ENCODE measurements at places on chromosomes 2 and 18.

- DNase-seq: no peak
Observed at GRCh38 chr2:143398781-143399180, 269.6 kb downstream of the ARHGAP15 start.

- no peak for DNase-seq
Observed at GRCh38 chr2:44560941-44561340, 199.2 kb downstream of the CAMKMT start.

GRCh38 chr2:46157966-46158310 lies 139.3 kb upstream of the EPAS1 start:
- DNase-seq: no peak

DNA sequence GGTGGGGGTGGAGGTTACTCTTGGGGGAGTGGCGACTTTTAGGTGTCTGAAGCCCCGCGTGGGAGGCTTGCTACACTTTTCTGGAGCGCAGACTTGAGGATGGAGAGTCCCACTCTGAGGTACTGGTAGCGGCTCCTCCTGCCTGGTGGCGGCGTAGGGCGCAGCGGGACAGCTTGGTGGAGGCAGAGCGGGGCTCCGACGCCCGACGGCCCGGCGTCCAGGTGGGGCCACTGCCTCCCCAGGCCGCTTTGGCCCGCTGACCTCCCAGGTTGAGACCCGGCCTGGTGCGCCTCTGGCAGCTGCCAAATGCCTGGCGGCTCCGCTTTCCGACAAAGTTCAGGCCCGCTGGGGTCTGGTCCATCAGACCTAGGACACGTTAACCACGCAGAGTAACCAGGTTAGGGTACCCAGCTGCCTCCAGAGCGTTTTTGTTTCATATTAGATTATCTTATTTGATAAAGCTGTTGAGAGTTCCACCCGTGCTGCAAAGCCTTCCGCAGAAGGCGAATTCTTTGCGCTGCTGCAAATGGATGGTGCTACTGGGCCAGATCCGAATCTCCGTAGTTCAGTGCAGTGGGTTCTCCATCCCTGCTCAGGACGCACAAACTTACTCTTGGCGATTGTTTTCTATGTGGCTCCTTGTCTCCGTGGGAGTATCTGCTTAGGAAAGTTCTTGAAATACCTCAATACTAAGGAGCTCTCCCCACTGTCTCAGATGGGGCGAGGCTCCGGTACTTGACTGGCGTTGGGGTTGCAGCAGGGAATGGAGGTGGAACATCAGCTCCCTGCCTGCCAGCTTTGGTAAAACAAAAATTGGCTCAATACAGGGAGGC lies 405.9 kb downstream of the XIRP2 start:
- DNase-seq: no peak

DNA sequence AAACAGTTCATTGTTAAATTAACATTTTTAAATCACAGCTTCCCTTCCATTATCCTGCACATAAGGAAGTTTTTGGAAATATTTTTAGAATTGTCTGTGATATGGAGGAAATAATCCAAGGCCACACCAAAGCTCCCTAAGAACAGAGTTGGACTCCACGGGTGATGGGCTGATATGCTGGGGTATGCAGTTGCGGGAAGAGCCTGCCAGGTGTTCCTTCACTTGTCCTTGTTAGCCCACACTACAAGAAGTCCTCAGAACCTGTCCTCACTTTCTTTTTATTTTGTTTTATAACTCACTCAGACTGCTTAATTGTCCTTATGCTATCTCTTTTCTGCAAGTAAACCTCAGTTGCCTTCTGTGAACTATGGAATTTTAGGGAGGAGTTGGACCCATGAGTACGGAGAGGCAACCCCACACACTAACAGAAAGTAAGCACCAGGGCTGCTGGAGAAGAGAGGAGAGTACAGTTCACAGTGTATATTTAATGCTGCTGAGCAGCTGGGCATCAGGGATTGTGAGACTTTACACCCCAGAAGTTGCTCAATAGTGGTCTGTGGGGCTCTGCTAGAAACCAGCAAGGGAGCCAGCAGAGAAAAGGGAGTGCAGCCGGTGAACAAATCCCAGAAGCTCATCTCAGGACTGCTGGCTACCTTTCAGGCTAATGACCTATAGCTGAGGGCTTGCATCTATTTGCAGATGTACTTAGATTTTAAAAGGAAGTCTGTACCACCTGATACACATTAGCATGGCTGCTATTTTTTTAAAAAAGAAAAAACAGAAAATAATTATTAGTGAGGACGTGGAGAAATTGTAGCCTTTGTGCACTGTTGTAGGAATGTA lies 280.1 kb upstream of the STON1 start:
- DNase-seq: no peak

DNA sequence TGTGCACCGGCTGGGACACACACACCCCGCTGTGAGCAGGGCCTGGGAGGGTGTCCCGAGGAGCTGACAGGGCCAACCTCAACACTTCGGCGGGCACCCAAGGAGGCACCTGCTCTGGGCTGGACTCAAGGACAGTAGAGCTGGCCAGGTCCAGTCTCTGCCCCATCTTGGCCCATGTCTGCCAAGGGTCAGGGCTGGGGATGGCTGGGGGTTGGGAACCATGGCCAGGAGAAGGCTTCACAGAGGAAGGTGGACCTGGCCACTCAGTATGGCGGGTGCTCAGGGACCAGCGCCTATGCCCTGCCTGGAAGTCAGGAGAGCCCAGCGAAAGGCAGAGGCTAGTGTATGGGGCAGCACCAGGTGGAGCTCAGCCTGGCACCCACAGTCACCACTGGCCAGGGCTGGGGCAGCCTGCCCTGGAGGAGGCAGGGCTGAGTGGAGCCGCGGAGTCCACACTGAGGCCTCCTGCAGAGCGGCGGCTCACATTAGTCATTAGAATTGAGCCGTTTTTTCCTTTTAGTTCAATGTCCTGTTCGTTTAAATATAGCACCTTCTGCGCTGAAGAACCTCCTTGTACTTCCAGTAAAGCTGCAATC lies 4.2 kb downstream of the ERFE start:
- no peak for DNase-seq

DNA sequence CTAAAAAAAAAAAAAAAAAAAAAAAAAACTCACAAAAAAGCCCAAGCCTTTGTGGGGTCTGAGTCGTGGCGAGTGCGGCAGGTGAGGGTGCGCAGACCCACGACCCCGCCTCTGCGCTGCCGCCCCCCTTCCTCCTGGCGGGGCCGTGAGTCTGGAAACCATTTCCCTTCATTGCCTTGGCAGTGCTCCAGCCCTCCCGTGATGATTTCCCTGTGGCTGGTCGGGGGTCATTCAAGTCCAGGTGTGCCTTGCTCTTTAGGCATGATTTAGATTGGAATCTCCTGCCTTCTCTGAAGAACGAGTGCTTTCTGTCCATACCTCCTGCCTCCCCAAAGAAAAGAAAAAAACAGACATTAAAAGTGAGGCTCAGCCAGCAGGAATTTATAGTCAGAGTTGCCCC lies 161.8 kb downstream of the FAM210A start:
- DNase-seq: no peak

DNA sequence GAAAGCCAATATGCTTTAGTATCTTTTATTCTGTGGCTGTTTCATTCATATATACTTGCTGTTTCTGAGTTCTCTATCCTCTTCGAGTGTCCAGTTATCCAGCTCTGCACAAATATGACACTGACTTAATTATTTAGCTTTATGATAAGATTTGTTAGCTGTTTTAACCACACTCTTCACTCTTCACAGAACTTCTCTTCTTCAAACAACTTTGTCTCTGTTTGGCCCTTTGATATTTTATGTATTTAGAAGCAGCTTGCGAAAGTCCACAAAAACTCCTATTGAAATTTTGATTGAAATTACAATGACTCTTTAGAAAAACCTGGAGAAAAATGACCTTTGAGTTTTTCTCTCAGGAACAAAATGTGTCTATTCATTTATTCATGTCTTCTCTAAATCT lies 407.0 kb downstream of the CPS1 start:
- DNase-seq: no peak

- no peak for DNase-seq
Observed at GRCh38 chr2:162009543-162009942, 64.5 kb downstream of the DPP4 start.

- no peak for DNase-seq
Observed at GRCh38 chr2:95359031-95359430, 43.5 kb upstream of the FAHD2A start.

- DNase-seq: no peak
Observed at GRCh38 chr2:140550821-140551220, 1580.0 kb downstream of the LRP1B start.

All from T-helper 22 cell (primary cell).